ENCODE measurements at places on chromosomes 5 and 9. TPM values are rescaled to one million over a fixed set of nuclear protein-coding genes. Genes with fewer than 3 reads are reported as not detected.

ITGA1 gene
- total RNA-seq, result 10.4 TPM

TUBB4B gene
- 126 TPM for total RNA-seq

ADAMTS12 gene
- total RNA-seq, result 2.9 TPM

GDNF gene
- 2.7 TPM for total RNA-seq

DNA sequence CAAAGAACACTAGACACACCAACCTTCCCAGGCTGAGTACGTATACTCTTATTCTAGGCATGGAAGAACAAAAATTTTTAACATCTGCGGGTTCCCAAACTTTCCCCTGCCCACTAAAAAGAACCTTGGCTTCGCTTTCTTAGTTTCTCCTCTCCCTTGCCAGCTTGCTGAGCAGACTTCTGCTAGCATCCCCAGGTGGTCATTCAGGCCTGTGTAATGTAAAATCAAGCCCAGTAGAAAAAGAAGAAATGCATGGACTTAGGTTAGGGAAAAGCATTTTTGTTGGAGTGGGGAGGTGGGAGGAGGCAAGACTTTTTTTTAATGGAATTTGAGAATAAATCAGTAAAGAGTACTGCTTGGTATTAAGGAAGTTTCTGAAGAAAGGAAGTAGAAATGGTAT lies 331.0 kb upstream of the TLE4 start:
- no peaks in the 10 kb centered on the region for H3K36me3 ChIP-seq
- H3K27me3 ChIP-seq, result no peaks in the 10 kb centered on the region
- DNase-seq, result no peak

DNA sequence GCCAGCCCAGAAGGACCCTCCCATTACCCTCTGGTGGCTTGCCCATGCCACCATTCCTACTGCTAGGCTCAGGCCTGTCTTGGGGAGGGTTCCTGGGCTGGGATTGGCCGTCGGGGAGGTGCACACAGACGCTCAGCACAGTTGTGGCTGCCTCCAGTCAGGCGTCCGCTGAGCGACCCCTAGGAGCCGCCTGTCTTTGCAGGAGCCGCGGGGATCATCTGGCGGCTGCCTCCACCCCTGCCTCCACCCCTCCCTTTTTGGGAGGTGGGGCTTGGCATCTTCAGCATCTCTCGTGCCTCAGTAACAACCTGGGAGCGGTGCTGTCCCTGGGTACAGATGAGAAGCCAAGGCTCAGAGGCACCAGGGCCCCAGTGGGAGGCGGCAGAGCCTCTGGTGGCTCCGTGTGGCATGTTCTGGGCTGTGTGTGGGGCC lies 39.6 kb downstream of the RXRA start:
- peak; percentile 81 for DNase-seq
- H3K4me1 ChIP-seq, result peaks cover 30% of the 10 kb centered on the region
- H3K27ac ChIP-seq, result peak overlapping the region; percentile 43
- no peaks in the 10 kb centered on the region for H3K36me3 ChIP-seq
- H3K4me3 ChIP-seq, result no peak overlapping the region

- H3K27ac ChIP-seq, result no peak overlapping the region
- H3K36me3 ChIP-seq, result no peaks in the 10 kb centered on the region
- H3K27me3 ChIP-seq, result no peaks in the 10 kb centered on the region
- H3K4me1 ChIP-seq, result peaks cover 5% of the 10 kb centered on the region
- DNase-seq, result no peak
Measured at GRCh38 chr9:99125446-99125845, 20.5 kb downstream of the TGFBR1 start.

- H3K27ac ChIP-seq, result no peak overlapping the region
- DNase-seq, result no peak
- H3K36me3 ChIP-seq, result no peaks in the 10 kb centered on the region
- H3K27me3 ChIP-seq, result no peaks in the 10 kb centered on the region
- H3K4me1 ChIP-seq, result peaks cover 5% of the 10 kb centered on the region
Measured at GRCh38 chr9:114098021-114098935, 814 bp downstream of the KIF12 start.

GRCh38 chr5:54804086-54804485 lies 181.3 kb downstream of the ESM1 start:
- no peak overlapping the region for H3K4me3 ChIP-seq
- no peaks in the 10 kb centered on the region for H3K4me1 ChIP-seq
- no peaks in the 10 kb centered on the region for H3K36me3 ChIP-seq
- H3K27me3 ChIP-seq, result no peaks in the 10 kb centered on the region
- no peak overlapping the region for H3K27ac ChIP-seq

DNA sequence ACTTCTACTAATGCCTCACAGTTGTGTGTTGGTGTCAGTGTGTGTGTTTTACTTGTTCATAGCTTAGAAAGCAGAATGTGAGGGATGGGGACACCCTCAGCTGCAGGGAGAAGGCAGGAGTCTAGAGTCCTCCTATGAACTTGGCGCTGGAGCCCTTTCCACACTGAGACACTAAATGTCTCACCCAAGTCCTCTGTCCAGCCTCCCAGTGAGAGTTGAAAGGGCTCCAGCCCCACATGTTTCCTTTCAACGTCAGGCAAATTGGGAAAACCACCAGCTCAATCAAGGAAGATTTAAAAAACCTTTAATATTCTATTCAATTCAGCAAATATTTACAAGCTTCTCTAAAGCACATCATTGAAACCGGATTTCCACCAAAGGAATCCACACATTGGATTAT lies 167.6 kb upstream of the MSX2 start:
- no peaks in the 10 kb centered on the region for H3K4me1 ChIP-seq
- H3K27me3 ChIP-seq, result no peaks in the 10 kb centered on the region
- DNase-seq, result no peak

GRCh38 chr5:75046366-75047142 lies 5.8 kb downstream of the GCNT4 start:
- no peaks in the 10 kb centered on the region for H3K27me3 ChIP-seq
- H3K4me3 ChIP-seq, result no peak overlapping the region
- H3K36me3 ChIP-seq, result no peaks in the 10 kb centered on the region
- H3K27ac ChIP-seq, result no peak overlapping the region
- no peak for DNase-seq
